ENCODE measurements at places on chromosomes 11 and 22.

- no peak for DNase-seq
Observed at GRCh38 chr11:86773513-86774252, 26.7 kb upstream of the PRSS23 start.

- no peak for DNase-seq
Observed at GRCh38 chr11:71252770-71253730, 673 bp upstream of the SHANK2 start.

DNA sequence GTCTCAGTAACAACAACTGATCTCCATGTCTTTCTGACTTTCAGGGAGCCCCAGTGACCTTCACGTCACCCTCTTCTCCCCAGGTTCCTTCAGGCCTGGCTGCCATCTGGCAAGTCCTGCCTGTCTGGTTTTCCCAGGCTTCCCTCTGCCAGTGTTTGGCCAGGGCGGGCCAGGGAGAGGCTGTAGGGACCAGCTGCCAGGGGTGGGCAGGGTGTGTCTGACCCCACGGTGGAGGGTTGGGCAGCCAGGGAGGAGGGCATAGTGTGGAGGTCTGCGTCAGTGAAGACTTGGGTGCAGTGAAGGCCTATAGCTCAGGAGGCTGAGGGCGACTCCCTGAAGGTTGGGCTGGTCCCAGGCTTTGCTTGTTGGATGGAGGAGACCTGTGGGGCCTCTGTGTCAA lies 11.9 kb upstream of the MRGPRX2 start:
- no peak for DNase-seq

DNA sequence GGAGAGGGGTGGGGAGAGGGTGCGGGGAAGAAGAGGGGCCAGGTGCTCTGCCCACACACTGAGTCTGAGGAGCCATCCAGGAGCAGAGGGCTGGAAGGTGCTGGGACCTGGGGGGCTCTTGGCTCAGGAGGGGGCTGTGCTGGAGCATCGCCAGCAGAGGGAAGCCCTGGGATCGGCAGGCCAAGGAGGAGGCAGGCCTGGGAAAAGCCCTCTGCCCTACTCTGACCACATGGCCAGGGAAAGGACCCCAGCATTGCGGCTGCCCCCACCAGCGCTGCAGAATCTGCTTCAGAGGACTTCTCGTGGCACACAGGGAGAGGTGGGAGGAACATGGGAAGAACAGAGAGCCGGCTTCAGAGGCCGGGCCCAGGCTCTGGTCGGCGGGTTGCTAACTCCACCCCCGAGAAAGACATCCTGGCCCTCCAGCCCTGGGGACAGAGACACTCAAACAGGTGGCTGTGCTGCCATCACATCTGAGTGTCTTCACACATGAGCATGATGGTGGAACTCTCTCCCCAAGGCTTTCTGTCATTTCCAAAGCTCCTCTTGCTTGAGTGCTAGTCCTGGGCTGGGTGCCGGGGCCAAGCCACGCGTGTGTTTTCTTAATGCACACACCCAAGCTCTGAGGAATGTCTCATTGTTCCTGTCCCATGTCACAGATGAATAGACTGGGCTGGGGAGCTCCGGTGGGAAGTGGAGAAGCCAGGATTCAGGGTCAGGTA lies 1378.0 kb downstream of the BRD1 start:
- DNase-seq, result no peak

- no peak for DNase-seq
Observed at GRCh38 chr22:24185001-24185500, 3.8 kb downstream of the SUSD2 start.

GRCh38 chr11:13008061-13008435 lies 1.1 kb upstream of the RASSF10 start:
- DNase-seq, result no peak

DNA sequence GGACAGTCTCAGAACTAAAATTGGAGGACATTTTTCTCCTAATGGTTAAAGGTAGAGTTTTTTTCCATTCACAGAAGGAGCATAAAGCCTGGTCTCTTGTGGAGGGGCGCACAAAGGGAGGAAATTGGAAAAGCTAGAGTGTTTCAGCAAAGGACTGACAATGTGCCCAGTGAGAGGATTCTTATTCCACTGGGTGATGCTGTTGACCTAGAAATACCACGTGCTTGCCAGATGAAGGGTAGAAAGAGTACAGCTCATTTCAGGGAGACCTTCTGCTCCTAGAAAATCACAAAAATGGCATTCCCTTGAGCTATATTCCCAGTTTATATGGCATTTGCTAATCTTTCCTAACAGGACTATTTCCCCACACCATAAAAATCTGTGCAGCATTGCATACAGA lies 21.1 kb downstream of the MS4A6E start:
- no peak for DNase-seq

- DNase-seq, result no peak
Observed at GRCh38 chr22:18115906-18116371, 5.3 kb downstream of the TUBA8 start.

DNA sequence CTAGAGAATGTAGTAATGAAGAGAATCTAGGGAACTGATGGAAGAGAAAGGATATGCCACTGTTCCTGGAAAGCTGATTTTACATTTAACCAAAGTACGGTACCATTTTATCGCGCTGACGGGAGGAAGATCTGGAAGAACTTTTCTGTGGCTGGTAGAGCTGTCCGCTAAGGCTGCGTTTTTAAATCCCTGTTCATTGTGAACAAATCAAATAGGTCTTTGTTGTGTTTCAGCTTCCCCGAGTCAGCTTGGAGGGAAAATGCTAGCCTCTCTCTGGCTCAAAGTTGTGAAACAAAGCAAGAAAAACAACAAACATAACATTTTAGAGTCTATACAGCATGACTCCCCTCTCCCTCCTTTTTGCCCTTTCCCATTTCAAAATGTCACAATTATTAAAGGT lies 34.4 kb downstream of the FBXO7 start:
- DNase-seq, result no peak

- peak; percentile 73 for DNase-seq
Observed at GRCh38 chr11:63917692-63918506, 935 bp upstream of the RCOR2 start.

DNA sequence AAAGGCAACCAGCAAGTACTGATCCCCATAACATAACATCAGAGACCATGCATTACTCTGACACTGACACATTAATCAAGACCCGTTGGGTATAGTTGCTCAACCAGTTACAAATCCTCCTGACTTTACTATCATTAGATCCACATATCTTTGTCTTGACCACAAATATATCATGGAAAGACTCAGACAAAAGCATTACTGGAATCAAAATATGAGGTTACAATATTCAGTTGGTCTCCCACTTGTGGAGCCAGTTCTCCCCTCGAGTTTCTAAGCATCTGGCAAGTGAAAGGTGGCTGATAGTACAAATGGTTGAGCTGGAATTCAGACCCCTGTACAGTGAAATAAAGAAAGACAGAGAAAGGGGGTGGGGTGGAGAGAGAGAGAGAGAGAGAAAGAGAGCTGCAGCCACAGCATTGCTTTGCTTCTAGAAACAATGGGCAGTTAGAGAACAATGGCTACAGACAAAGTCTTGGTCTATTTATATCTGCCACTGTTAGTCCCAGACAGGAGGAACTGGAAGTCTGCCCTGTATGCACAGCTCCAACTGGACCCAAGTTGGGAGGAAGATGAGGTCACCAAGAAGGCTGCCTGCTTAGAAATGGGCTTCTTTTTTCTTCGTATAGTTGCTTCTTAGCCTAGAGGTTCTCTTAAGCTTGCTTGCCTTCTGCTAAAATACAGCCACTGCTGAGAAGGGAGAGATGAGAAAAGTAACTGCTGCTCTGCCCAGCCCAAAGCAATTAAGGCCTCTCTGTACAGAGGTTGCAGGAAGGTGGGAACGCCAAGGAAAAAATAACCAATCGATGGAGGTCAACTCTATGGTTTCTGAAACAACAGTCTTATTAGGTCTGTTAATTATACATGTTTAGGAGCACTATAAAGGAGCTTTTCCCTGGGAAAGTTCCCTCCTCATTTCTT lies 85.5 kb downstream of the ETS1 start:
- no peak for DNase-seq

- no peak for DNase-seq
Observed at GRCh38 chr11:19355601-19356000, 114.9 kb upstream of the E2F8 start.

- DNase-seq, result no peak
Observed at GRCh38 chr22:36728505-36728904, 25.0 kb upstream of the CACNG2 start.

GRCh38 chr11:103737037-103737622 lies 299.3 kb upstream of the DDI1 start:
- peak; percentile 3 for DNase-seq

GRCh38 chr11:116199182-116199581 lies 573.6 kb downstream of the BUD13 start:
- no peak for DNase-seq

- DNase-seq, result no peak
Observed at GRCh38 chr11:59900366-59901126, 22.0 kb downstream of the OOSP3 start.

GRCh38 chr22:27997538-27997937 lies 78.5 kb upstream of the PITPNB start:
- DNase-seq, result no peak

- no peak for DNase-seq
Observed at GRCh38 chr11:3219281-3219892, 774 bp upstream of the MRGPRG start.

DNA sequence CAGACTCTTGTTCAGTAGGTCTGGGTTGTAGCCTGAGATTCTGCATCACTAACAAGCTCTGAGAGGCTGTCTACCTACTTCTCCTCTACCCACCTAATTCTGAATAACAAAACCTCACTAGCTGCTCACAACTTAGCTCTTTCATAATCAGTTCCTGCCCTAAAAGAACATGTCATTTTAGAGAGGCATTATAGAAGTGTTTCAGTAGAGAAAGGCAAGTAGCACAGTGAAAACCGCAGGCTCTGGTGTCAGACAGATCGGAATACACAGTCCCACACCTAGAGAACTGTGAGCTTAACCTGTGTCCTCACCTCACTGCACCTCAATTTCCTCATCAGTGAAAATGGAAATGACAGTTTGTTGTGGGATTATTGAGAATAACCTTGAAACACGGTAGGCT lies 1337.6 kb upstream of the TENM4 start:
- no peak for DNase-seq

GRCh38 chr11:20457001-20457799 lies 69.7 kb downstream of the PRMT3 start:
- no peak for DNase-seq

DNA sequence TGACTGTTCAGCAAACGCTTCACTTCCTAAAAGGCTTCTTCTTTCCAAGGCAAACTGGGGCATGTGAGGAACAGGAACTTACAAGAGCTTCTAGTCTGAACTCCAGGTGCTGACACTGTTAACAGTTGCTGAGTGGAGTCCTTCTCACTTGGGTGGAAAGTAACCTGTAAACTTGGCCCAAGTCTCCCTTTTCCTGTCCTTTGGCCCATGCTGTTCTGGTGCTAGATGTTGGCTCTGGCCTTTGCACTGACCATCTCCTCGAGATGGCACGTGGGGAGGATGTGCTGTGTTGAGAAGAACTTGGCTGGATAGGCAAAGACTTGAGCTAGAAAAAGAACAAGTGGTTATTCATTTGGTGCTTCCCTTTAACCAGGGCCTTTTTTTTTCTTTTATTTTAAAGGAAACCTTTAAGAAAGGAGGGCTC lies 53.6 kb downstream of the PTPRJ start:
- no peak for DNase-seq

GRCh38 chr22:20531404-20532201 lies 24.2 kb downstream of the MED15 start:
- DNase-seq, result peak; percentile 51

DNA sequence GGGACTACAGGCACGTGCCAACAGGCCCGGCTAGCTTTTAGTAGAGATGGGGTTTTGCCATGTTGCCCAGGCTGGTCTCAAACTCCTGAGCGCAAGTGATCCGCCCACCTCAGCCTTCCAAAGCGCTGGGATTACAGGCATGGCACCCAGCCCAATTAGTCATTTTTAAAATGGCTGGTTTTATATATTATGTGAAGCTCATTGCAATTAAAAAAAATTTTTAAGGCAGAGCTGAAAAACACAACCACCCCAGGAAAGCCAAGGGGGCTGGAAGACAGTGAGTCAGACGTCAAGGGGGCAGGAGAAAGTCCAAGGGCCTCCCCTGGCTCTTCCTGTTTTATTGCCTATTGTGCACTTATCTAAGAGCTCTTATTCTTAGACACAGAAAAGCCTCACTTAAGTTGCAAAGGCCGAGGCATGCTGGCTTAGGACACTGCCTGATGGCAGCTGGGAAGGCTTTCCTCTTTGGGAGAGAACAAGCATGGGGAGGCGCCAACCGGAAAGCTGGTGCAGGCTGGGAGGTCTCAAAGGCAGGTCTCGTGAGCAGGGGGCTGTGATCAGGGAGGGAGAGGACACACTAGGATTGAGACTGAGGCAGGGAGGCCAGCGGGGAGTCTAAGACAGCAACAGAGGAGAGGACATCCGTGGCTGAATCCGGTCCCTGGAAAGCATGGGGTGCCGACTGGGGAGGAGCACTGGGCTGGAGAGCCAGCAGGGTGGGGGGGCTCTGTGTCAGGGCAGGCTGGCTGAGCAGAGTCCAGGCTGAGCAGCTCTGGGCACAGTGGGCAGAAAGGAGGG lies 11.1 kb upstream of the OSM start:
- no peak for DNase-seq

- DNase-seq, result no peak
Observed at GRCh38 chr11:20017320-20017719, 143.0 kb downstream of the DBX1 start.

DNA sequence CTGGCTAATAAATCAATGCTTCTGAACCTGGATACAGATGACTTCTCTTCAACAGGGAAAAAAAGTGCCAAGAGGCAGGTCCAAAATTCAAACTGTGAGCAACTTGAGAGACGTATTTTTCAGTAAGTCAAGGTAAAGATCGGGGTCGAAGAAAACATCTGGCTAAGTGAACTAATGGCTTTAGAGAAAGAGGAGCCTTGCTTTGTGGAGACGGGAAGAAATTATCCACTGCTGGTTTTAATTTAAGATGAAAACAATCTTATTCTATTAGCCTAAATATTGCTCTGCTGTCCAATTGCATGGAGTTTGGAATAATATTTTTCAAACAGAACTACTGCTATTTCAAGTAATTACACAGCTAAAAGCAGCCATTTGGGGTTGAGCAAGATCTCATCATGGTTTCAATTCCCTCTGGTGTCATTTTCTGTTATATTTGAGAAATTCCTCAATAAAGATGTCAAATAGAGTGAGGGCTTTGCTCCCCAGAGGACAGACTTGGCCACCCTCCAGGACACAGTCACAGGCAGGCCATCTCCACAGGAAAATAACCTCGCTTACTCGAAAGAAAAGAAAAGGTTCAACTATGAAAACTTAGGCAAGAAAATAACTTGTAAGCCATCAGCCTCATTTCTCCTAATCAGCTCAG lies 29.8 kb downstream of the SCUBE1 start:
- no peak for DNase-seq

GRCh38 chr11:66100272-66101065 lies 30.4 kb downstream of the PACS1 start:
- peak; percentile 54 for DNase-seq

DNA sequence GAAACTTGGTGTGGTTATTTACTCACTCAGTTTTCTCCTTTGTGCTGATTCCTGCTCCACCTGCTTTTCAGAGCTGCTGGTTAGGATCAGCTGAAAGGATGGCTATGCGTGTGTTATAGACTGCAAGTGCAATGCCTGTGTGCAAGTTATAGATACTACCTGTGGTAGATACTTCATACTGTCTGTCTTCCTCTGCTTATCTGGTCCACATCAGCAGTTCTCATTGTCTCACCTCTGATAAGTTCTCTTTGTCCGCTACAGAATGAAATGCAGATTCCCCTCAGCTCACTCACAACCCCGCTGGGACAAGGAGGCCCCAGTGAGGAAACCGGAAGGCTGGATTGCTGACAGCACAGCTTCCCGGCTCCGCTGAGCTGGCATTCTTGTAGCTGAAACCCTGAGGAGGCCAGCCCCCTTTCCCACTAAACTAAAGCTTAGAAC lies 37.5 kb upstream of the LYVE1 start:
- no peak for DNase-seq

- DNase-seq, result no peak
Observed at GRCh38 chr11:128400382-128401203, 186.8 kb downstream of the ETS1 start.

All from anterior cingulate cortex (tissue), 58 donors.